ENCODE measurements at places on chromosomes 5 and 9.

DNA sequence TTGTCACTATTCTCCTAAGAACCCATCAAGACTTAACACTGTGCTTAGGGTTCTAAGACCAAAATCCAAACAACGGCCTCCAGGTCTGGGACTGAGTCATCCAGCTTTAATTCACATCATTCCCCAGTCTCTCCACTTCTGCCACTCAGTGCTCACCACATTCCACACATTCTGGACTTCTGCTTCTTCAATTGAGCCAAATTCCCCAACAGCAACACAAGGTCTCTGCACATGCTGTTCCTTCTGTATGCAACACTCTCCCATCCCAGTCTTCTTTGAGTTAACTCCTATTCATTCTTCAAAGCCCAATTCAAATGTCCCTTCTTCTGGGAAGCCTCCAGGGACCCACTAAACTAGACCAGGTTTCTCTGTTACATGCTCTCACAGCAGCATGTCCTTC is 97.8 kb downstream of the GPR21 start:
- DNase-seq, result peak; percentile 72

DNA sequence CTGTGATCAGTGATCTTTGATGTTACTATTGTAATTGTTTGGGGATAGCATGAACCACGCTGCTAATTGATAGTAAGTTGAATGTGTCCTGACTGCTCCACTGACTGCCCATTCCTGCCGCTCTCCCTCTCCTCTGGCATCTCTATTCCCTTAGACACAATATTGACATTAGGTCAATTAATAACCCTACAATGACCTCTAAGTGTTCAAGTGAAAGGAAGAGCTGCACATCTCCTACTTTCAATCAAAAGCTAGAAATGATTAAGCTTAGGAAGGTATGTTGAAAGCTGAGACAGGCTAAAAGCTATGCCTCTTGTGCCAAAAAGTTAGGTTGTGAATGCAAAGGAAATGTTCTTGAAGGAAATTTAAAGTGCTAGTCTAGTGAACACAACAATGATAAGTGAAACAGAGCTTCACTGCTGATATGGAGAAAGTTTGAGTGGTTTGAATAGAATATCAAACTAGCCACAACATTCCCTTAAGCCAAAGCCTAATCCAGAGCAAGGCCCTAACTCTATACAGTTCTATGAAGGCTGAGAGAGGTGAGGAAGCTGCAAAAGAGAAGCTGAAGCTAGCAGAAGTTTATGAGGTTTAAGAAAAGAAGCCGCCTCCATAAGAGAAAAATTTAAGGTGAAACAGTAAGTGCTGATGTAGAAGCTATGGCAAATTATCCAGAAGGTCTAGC is 12.9 kb downstream of the CLINT1 start:
- no peak for DNase-seq

- no peak for DNase-seq
These were observed 13.5 kb upstream of the NDFIP1 start for GRCh38 chr5:142095035-142095434.

DNA sequence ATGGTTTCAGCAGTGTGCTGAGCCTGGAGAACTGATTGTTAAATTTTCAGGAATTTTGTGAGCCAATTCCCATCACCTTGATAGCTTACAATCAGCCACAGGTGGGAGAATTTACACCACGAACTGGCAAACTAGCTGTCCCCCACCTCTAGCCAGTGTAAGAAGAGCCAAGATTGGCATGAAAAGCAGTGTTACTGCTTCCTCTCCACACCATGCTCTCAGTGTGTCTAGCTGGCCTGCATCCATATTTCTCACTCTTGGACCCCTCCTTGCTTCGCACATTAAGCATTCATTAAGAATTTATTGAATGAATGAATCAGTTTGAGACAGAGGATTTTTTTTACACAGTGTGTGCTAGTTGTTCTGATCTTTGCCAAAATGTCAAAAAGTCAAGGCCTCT is 36.7 kb upstream of the MAN2A1 start:
- DNase-seq, result no peak

- DNase-seq, result no peak
These were observed 1.6 kb downstream of the ATP10B start for GRCh38 chr5:160850421-160850820.

- no peak for DNase-seq
These were observed 117.6 kb upstream of the ATP10B start for GRCh38 chr5:160969645-160970044.

DNA sequence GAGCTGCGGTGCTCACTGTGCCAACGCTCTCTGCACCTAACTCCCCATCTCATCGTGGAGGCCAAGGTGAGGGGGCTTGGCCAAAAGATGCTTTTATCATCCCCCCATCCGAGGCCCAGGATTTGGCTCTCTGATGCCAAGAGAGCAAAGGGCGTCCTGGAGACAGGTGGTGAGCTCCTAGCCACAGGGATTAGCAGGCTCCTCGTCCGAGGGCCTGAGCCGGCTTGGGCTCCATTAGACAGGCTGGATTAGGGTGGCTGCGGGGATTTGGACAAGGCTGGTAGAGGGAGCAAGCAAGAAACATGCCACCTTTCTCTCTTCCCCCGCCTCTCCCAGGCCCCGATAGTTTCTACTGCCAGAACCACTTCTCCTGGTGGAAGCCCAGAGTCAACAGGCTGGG is 1.0 kb upstream of the GRM6 start:
- DNase-seq, result no peak

- DNase-seq, result no peak
These were observed 345.0 kb downstream of the DMAC1 start for GRCh38 chr9:7454624-7455023.

- DNase-seq, result peak; percentile 35
These were observed 33.7 kb downstream of the LHX2 start for GRCh38 chr9:124045076-124045829.

- no peak for DNase-seq
These were observed 82.5 kb downstream of the TARS1 start for GRCh38 chr5:33523208-33523771.
